ENCODE measurements at places on chromosomes 12 and 14.

DNA sequence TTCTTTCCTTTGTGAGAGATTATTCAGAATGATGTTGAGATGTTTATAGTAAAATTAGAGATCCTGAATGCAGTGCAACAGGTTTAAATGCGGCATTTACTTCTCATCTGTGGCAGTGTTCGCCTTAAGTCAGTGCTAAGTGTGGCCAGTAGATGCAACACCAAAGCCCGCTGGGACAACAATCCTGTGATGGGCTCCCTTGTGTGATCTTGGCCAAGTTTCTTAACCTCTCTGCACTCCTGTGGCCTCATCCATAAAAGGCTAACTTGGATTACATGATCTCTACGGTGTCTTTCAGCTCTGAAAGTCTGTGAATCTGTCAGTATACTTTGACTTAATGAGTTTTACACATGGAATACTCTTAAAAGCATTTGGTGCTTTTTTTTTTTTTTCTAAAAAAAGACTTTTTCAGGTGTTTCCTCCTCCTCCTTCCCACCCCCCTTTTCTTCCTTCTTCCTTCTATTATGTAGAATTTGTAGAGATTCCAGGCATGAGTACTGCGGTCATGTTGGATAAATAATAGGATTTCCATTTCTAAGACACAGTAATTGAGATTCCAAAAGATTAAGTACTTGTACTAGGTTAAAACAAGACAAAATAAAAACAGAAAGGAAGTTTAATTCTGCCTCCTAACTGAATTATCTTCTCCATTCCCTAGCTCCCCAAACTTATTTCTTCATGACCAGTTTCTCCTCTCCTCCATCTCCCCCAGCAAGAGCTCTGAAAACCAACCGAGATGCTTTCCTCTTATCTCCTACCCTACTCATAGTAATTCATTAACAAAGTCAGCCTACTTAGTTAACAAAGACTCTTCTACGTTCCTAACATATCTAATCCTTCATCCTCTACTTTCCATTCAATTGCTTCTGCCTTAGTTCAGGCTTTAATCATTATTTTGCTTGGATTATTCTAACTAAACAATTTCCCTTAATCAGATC lies 42.2 kb upstream of the NAV3 start:
- no peak for DNase-seq

GRCh38 chr14:77062261-77062660 lies 33.8 kb upstream of the IRF2BPL start:
- no peak for DNase-seq

- no peak for DNase-seq
These were observed 62.9 kb upstream of the LHX5 start for GRCh38 chr12:113534555-113534954.

DNA sequence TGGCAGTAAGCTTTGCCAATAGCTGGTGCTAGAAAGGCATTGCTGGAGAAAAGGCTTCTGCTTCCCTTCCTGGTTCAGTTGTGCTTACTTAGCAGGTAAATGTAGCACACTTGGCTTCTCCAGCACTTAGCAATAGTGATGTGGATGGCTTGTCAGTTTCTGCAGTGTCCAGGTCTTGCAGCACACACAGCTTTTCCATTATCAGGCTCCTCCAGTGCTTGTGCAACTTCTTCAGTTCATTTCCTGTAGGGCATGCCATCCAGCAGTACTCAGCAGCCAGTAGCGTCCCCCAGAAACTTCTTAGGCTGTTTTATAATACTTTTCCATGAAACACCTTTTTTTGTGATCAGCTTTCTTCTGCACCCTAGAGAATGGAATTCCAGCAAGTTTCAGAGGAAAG lies 154.6 kb downstream of the SLC6A15 start:
- no peak for DNase-seq

DNA sequence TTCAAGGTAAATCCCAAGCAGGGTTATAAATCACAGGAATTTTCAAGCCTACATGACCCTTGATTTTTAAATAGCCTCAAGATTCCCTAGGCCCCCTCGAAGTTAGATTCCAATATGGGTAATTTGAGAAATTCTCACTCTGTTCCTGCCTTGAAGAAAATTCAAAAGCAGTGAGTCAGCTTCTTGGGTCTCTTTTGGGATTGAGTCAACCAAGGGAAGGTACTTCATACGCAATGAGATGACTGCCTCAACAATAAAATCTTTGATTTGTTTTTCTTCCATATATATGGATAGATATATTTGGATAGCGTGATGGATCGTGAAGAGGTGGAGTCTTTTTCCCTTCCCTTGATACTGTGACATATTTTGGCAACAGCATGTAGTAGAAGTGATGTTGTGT lies 180.4 kb upstream of the ATP2B1 start:
- DNase-seq: no peak

GRCh38 chr14:71907793-71908515 lies 24.3 kb upstream of the RGS6 start:
- DNase-seq: no peak

GRCh38 chr14:35229084-35229791 lies 62.9 kb upstream of the PSMA6 start:
- DNase-seq: no peak

- DNase-seq: no peak
These were observed 76.1 kb downstream of the ALG10B start for GRCh38 chr12:38392554-38393144.

DNA sequence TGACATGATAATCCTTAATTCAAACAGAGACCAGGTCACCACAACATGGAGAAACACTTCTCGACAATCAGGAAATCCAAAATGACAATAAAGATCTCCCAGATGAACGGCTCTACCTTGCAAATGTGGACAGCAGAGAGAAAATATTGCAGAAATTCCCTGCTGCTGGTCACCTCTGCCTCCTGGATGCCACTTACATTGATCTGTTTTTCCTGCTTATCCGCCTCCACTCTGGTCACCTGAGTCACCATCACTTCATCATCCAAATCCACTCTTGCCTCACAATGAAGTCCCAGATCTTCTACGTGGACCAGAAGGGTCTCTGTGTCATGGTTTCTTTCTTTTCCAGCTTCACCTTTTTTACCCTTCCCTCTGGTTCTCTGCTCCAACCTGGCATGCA lies 21.1 kb downstream of the TTC9 start:
- DNase-seq: no peak

- DNase-seq: no peak
These were observed 416.5 kb downstream of the NELL2 start for GRCh38 chr12:44459569-44459968.

DNA sequence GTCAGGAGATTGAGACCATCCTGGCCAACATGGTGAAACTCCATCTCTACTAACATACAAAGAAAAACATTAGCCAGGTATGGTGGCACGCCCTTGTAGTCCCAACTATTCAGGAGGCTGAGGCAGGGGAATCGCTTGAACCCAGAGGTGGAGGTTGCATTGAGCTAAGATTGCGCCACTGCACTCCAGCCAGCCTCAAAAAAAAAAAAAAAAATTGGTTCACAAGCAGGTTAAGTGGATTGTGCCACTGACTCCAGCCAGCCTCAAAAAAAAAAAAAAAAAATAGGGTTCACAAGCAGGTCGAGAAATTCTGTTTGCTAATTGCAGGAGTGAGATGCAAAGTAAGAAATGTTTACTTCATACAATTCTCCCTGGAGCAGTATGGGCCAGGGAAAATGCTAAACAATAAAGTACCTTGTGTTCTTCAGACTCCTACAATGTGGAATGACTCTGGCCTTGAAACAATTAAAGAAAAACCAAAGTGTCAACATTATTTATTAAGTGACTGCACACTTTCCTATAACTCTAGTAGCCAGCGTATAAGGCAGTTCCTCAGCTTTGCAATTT lies 6.1 kb downstream of the EDDM3B start:
- no peak for DNase-seq

- no peak for DNase-seq
These were observed 291.4 kb upstream of the OR4E1 start for GRCh38 chr14:21965042-21965441.

DNA sequence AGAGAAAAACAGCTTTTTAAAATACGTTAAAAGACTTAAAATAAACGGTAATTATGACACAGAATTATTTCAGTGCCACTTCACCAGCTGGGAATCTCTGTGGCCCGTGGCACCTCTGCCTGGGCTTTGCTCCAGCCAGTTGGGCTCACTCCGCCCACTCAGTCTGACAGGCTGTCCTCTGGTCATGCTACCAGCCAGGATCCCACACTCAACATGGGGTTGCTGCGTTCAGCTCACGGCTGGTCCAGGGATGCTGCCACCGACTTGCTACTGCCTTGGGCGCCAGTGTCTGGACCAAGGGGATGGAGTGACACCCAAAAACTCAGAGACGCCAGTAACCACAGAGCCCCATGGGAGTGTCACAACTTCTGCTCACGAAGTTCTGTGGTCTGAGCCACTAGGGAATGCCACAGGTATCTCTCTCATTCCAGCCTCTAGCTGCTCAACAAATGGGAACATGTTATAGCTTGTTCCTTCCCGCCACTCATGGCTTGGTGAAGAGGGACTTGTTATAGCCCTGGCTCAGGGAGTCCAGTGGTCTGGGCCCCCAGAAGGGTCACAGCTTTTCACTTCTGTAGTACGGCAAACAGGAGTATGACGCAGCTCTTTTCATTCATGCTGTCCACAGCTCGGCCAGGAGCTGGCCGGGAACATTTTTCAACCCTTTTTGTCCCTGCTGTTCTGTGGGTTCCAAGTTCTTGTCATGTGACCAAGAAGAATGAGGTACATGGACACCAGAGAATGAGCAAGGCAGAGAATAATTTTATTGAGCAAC lies 23.4 kb upstream of the ATXN7L3B start:
- no peak for DNase-seq

- no peak for DNase-seq
These were observed 10.1 kb downstream of the DIABLO start for GRCh38 chr12:122215771-122216170.

DNA sequence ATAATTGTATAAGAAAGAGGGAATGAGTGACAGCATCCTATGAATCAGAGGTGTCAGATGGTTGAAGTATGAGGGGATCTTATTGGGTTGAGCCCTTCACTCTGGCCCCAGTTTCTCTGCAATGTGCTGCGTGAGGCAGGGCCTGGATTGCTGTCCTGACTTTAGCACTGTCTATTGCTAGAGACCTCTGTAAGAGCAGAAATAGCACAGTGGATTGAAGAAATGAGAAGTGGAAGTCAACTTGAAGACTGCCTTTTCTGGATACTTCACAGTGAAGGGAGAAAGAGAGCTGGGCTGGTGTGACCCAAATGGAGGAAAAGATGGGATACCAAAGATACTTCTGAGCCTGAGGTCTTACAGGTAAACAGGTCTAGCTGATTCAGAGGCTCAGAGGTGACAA lies 5.8 kb downstream of the ASCL4 start:
- DNase-seq: no peak

DNA sequence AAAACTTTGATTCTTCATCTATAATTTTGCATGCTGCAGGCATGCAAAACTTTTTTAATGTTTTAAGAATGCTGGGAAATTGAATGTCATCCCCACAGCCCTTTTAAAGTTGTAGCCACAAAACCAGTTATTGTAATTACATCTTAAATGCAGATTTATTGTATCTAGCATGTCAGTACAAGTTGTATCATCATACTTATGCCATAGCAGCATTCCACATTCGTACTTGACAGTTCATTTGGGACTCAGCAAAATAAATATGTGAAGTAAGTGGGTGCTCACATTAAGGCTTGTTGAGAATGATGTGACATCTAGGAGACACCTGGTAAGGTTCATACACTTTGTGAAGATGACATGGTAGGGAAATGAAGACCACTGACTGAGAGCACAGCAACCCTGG lies 44.0 kb upstream of the GZMB start:
- no peak for DNase-seq

GRCh38 chr14:101351769-101352168 lies 209.5 kb upstream of the DIO3 start:
- DNase-seq: no peak

GRCh38 chr12:28316049-28316448 lies 125.8 kb downstream of the CCDC91 start:
- DNase-seq: no peak

DNA sequence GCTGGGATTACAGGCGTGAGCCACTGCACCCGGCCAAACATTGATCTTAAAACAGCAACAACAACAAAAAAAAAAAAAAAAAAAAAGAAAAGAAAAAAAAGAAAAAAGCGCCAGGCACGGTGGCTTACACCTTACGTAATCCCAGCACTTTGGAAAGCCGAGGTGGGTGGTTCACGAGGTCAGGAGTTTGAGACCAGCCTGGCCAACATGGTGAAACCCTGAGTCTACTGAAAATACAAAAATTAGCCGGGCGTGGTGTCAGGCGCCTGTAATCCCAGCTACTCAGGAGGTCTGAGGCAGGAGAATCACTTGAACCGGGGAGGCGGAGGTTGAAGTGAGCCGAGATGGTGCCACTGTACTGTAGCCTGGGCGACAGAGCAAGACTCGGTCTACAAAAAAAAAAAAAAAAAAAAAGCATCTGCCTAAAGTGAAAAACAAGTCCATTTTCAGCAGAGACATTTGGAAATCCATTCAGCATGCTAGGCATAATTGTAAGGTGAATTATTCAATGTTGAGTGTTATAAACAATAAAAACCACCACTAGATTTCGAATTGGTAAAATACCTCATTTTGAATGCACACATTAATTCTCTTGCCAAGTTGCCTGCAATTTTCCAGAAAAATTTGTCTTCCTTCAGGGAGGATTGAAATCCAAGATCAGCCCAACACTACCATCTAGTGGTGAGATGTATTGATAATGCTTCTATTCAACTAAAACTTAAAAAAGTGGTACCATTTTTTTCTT lies 8.0 kb upstream of the CERS5 start:
- DNase-seq: no peak

- no peak for DNase-seq
These were observed 35.5 kb upstream of the STON2 start for GRCh38 chr14:81435391-81436295.

DNA sequence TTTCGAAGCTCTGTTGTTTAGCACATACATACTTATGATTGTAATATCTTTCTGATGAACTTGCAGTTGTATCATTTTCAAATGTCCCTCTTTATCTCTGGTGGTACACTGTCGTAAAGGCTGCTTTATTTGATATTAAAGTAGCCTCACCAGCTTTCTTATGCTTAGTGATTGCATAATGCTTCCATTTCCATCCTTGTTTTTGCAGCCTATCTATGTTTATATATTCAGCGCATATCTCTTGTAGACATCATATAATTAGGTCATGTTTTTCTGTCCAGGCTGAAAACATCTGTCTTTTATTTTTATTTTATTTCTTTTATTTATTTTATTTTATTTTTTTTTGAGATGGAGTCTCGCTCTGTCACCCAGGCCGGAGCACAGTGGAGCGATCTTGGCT lies 34.6 kb downstream of the ACAD10 start:
- no peak for DNase-seq

DNA sequence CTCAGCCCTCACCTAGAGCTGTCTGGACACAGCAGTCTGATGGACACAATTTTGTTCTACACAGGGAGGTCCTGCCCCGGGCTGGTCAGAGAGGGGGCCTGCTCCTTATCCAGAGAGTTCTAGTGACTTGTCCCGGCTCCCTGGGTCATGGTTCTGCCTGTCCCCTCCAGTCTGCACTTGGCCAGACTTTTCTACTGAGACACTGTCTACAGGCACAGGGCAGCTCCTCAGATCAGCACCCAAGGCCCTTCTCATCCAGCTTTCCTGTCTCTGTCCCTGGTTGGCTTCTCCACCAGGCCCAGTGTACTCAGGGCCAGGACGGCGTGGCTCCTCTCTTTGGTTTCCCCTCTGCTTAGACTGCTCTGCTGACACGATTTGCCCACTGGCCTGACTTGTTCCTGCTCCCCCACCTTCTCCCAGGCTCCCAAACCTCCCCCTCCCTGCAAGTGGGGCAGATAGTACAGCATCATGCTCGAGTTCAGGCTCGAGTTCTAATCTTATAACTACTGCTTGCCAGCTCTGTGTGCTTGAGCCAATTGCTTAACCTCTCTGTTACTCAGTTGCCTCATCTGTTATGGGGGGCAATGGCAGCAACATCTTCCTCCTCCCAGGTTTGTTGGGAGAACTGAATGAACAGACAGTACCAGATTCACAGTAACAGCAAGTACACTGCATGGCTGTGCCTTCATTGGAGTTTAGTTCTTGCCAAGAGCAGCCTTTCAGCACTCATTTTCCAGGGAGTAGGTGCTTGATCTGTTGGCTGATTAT lies 22.0 kb upstream of the COL2A1 start:
- no peak for DNase-seq

Data from hypothalamus (tissue), 51 donors.